ENCODE measurements at places on chromosomes 7 and 10. TPM values are rescaled to one million over a fixed set of nuclear protein-coding genes. Genes with fewer than 3 reads are reported as not detected.

DNA sequence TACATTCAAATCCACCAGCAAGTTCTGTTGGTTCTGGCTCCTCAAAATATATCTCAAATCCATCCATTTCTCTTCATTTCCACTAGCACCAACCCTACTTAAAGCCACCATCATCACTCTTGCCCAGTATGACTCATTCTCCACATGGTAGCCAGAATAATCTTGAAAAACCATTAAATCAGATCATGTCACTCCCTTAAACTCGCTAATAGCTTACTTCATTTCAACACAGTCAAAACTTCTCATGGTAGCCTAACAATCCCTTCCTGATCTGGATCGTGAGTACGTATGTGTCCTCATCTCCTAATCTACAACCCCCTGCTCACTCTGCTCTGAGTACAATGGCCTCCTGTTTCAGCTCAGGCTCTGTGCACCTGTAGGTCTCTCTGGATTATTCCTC is 8.7 kb downstream of the EPC1 start:
- DNase-seq, result no peak

DNA sequence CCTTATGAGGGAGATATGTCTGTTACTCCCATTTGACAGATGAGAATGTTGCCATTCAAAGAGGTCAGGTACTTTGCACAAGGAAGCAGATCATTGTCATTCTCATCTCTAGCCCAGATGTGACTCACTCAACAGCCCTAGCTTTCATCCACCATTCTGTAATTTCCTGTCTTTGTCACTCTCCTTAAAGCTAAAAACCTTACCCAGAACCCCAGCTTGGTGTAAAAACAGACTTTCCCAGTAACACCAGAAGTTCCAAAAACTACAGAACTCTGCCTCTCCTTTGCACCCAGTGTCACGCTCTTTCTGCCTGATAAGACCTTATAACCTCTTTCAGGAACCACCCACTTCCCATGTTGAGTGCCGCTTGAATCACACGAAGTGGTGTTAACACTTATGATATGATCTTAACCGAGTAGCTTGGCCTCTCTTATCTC is 89.1 kb upstream of the SP4 start:
- no peak for DNase-seq

DNA sequence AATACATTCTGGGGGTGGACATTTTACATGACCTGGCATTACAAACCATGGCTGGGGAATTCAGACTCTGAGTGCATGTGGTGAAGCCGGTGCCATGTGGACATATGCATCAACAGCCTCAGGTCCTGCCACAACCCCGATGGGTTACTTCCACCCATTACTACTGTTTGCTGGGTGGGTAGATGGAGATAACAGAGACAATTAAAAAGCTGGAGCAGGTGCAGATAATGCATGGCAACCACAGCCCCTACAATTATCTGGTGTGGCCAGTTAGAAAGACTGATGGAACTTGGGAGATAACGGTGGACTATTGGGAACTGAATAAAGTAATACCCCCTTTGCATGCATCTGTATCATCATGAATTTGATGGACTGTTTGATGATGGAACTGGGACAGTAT is 21.6 kb upstream of the ADAMTS14 start:
- no peak for DNase-seq

DNA sequence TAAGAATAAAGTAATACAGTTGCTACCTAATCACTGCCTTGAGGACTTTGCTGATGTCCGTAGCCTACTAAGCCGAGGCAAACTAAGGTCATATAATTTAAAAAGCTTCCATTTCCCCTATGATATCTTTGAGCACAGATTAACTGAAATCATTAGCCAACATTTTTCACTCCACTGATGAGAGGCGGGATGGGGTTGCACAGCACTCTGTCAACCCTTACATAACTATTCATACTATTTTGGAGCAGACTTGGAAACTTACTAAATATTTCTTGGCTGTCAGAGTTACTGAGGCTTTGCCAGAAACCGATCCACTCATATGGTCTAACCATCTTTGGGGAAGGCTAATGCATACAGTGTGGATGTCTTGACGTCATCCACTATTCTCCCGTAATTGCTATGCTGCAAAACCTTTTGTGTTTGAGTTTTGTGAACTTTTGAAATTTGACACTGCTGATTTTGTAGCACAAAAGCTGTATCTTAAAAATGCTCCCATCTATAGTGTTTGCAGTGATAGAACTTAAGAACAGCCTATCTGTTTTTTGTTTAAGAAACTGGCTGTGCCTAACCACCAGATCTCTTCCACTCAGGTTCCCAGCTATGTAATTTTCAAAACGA is 248.7 kb downstream of the TSPAN12 start:
- no peak for DNase-seq

GRCh38 chr7:78412216-78412858 is 613.8 kb downstream of the PHTF2 start:
- DNase-seq, result no peak

DNA sequence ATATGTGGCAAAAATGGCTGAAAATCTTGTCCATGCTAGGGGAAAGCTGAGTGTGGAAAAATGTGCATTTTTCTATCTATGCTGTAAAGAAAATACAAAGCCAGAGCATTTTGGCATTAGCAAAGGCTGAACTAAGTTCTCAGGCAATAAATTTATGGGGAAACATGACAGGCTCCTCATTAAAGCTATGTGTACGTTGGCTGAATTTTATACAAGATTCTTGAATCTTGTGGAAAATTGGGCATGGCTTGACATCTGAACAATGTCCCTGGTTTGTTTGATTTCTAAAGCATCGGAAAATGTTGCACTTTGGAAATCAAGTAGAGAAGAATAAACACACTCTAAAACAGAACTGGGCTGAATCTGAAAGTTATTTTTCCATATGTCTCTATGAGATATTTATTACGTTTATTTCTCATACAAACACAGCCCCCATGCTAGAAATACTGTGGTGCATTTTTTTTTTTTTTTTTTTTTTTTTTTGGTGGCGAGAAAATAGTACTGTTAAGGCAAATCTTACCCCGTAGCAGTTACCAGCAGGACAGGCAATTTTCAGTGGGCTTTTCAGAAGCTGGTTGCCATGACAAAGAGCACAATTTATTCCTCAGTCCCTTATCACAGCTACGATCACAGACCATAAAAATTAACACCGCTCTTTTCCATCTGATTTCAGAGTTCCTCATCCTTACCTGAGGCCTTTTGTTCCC is 16.9 kb downstream of the CPA1 start:
- no peak for DNase-seq

- DNase-seq, result no peak
Measured at GRCh38 chr7:1985042-1985441, 247.7 kb downstream of the MAD1L1 start.

Gene SOSTDC1
- polyA plus RNA-seq, result 7.7 TPM

Gene RAPGEF5
- polyA plus RNA-seq, result 21.2 TPM

Gene ZNF488
- polyA plus RNA-seq, result 32.5 TPM
